K562 (cell line): ENCODE measurements at places on chromosomes 7 and 10.

DNA sequence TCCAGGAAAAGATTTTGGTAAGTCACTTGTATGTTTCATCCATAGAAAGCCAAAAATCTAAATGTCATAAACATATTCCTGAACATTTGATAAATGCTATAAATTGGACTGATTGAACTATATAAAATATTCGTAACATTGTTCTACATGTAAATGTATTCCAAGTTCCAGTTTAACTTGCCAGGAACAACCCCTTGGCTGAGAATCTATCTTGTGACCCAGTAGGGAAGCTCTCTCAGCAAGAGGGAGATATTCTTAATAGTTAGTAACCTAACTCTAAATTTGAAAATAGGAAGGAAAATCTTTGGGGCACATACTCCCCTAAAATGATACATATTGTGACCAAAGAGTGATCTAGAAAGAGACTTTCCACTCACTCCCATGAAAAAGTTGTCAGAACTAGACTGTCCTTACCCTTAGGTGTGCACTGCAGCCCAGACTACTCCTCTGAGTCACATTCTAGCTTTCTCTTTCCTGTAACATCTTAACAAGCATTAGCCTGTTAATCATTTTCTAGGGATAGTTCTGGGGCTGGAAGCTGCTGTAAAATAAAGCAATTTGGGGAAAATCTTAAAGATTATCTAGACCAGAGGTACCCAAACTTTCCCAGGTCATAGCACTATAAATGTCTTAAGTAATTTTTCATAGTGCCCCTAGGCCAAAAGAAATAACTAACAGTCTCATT, 73.7 kb upstream of the SKAP2 start:
- no peak overlapping the region for H3K27ac ChIP-seq
- no peak for DNase-seq
- H3K27me3 ChIP-seq, result peaks cover 2% of the 10 kb centered on the region; the same call in 1 of the 3 replicates
- H3K36me3 ChIP-seq, result no peaks in the 10 kb centered on the region

- H3K27me3 ChIP-seq, result no peaks in the 10 kb centered on the region
- no peak for DNase-seq
- no peak overlapping the region for H3K27ac ChIP-seq
- H3K4me1 ChIP-seq, result peaks cover 5% of the 10 kb centered on the region
- H3K4me3 ChIP-seq, result no peak overlapping the region
Measured at GRCh38 chr10:84308481-84309304, 19.7 kb upstream of the CCSER2 start.

DNA sequence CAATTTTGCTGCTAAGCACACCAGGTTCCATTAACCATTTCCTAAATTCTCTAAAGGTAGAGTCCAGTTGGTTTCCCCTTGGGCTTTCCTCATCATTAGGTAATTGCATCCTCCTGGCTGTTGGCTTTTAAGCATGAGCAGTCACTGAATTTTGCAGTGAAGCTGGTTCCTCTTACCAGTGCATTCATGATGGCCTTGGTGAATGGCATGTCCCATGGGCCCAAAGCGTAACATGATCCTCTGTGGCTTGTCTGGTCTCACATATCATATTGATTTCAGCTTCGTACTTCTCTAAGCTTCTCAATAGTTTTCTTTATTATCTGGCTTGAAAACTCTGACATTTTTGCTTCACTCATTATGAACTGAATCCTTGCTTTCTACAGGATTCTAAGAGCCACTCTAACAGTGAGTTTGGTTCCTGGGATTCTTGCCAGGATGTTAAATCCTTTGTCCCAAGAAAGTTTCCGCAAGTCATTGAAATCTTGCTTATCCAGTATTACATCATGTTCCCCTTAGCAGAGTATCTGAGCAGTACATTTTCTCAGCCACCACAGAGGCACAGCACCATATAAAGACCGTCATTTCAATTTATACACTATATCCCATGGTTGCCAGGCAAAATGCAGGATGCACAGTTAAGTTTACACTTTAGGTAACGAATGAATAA, 134.2 kb downstream of the PTN start:
- no peaks in the 10 kb centered on the region for H3K27me3 ChIP-seq
- no peaks in the 10 kb centered on the region for H3K4me1 ChIP-seq
- no peak overlapping the region for H3K4me3 ChIP-seq
- no peaks in the 10 kb centered on the region for H3K36me3 ChIP-seq
- no peak overlapping the region for H3K27ac ChIP-seq

- peaks cover 9% of the 10 kb centered on the region; the same call in 2 of the 3 replicates for H3K4me1 ChIP-seq
- no peak overlapping the region for H3K27ac ChIP-seq
- no peak overlapping the region for H3K4me3 ChIP-seq
- no peak for DNase-seq
Measured at GRCh38 chr7:132878204-132878919, 203.5 kb downstream of the CHCHD3 start.

DNA sequence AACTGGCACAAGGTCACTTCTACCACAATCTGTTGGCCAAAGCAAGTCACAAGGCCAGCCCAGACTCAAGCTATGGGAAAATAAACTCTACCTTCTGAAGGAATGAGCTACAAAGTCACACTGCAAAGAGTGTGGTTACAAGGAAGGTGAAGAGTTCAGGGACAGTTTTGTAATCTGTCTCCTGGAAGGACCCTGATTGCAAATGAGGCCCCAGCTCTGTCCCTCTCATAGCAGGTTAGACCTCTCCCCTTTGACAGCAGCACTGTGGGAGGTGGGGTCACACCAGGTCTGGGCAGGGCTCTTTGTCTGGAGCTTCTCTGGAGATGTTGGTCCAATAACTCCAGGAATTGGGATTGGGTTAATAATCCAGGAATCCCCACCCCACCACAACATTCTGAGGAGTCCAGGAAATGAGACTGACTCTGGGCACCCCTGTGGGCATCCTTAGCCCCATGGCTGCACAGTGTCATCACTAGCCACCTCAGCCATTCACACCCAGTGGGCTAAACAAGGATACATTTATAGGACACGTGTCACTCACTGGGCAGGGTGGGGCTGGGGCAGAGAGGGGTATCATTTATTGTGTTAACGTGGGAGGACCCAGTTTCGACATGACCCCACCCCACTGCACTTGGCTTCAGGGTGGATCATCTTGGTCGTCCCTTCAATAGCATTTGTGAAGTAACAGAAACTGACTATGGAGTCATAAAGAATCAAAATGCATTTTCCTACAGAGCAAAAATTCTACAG, 23.7 kb upstream of the C10orf105 start:
- peak; percentile 39 for DNase-seq
- no peak overlapping the region for H3K4me3 ChIP-seq
- H3K27me3 ChIP-seq, result no peaks in the 10 kb centered on the region
- H3K4me1 ChIP-seq, result peaks cover 52% of the 10 kb centered on the region
- H3K27ac ChIP-seq, result no peak overlapping the region

DNA sequence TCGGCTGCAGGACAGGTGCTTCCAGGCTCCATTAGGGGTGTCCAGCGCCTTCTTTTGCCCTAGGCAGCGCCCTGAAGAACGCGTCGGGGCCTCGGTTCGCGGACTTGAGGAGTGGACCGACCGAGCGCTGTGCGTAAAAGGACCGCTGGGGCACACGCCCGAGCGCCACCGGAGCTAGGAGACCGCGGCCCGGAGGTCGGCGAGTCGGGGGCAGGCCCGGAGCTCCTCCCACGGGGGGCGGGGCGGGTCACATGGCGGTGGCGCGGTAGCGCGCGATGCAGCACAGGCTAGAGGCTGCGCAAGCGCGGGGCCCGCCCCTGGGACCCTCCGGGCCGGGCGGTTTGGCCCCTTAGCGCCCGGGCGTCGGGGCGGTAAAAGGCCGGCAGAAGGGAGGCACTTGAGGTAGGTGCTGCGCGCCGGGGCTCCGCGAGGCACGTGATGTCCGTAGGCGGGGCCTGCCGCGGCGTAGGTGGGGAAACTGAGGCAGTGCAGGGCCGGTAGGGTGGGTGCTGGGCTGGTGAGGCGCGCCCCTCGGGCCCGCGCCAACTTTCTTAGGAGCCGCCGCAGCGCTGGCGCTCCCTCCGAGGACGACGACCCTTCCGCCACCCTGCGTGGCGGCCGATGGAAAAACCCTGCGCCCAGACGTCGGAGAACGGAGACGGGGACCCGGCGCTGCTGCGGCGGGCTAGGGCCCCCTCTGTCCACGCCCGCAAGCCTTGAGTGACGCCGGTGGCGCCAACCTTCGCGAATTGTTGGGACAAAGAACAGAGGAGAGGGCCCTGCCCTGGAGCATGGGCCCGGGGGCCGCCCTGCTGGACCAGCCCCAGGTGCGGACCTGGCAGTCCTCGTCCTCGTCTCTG, at the start of gene PRXL2A:
Gene PRXL2A (plus strand): TSS at position 310 of the 860 bp plus-strand sequence. CDS start 11,917 bp downstream, outside the sequence.
- H3K4me3 ChIP-seq, result no peak within 1 kb of the TSS
- peak; percentile 60 for DNase-seq
- H3K4me1 ChIP-seq, result peaks cover 9% of the 10 kb centered on the region
- peaks cover 31% of the 10 kb centered on the region for H3K27me3 ChIP-seq
